ENCODE measurements at places on chromosomes 3 and 15.

DNA sequence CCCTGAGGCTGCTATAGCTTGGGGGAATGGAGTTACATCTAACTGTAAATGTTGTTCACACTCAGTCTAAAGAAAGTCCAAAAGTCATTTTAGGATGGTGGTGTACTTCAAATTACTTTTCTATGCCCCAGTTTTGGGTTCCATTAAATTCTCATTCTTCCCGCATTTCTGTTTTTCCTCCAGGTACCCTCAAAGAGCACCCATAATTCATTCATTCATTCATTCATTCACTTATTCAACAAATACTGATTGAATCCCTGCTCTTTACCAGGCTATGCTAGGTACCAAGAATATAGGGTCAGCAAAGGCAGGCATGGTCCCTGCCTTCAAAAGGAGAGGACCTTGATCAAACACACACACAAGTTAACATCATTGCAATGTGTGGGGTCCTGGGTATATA, 76.1 kb downstream of the CCNL1 start:
- no peak overlapping the region for H3K27ac ChIP-seq
- peaks cover 2% of the 10 kb centered on the region for H3K27me3 ChIP-seq
- peaks cover 26% of the 10 kb centered on the region for H3K4me1 ChIP-seq
- H3K4me3 ChIP-seq: no peak overlapping the region
- H3K36me3 ChIP-seq: no peaks in the 10 kb centered on the region

GRCh38 chr15:33119273-33119672, 75.2 kb downstream of the FMN1 start:
- H3K4me3 ChIP-seq: no peak overlapping the region
- H3K36me3 ChIP-seq: no peaks in the 10 kb centered on the region
- DNase-seq: no peak

- H3K27me3 ChIP-seq: no peaks in the 10 kb centered on the region
- H3K4me3 ChIP-seq: no peak overlapping the region
- H3K4me1 ChIP-seq: peaks cover 50% of the 10 kb centered on the region
- peak; percentile 35 for DNase-seq
- H3K27ac ChIP-seq: peak overlapping the region; percentile 94
Measured at GRCh38 chr3:46989146-46989810, 9.8 kb downstream of the NBEAL2 start.

- no peaks in the 10 kb centered on the region for H3K36me3 ChIP-seq
- H3K4me3 ChIP-seq: no peak overlapping the region
- H3K4me1 ChIP-seq: no peaks in the 10 kb centered on the region
Measured at GRCh38 chr15:31294067-31294466, 32.6 kb upstream of the KLF13 start.

DNA sequence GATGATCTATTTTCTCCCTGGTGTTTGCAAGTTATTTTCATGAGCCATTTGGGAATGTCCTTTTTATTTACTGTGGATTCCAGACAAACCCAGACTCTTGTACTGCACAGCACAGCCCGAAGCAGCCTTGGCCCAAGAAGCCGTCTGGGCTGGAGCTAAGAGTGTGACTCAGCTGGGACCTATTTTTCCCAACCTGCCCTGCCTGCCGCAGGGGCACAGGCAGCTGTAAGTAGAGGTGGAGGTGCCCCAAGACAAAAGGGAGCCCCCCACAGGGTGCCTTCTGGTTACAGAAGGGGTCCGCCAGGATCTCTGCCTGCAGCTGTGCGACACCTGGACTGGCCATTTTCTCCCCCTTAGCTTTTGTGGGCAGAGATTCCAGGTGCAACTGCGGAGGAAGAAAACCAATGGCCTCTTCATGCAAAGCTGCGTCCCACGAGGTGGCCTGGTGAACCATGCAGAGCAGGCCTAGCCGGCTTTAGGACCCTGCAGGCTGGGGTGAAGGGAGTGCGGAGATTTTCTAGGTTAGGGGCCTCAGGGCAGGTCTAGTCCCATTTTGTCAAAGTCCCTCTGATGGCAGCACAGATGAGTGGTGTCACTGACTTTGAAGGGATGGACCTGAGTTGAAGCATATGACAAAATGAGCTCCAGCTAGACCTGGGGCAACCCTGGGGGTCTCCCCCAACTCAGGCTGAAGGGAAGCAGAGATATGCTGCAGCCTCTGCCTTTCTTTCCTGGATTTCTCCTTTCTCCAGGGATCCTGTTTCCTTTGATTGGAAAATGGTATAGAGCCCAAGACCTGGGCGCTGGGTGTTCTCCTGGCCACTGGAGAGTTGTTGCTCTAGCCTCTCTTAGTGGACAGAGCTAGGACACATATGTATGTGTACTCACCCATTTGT, 131.2 kb downstream of the KLF13 start:
- H3K27me3 ChIP-seq: no peaks in the 10 kb centered on the region
- DNase-seq: no peak
- no peak overlapping the region for H3K27ac ChIP-seq

DNA sequence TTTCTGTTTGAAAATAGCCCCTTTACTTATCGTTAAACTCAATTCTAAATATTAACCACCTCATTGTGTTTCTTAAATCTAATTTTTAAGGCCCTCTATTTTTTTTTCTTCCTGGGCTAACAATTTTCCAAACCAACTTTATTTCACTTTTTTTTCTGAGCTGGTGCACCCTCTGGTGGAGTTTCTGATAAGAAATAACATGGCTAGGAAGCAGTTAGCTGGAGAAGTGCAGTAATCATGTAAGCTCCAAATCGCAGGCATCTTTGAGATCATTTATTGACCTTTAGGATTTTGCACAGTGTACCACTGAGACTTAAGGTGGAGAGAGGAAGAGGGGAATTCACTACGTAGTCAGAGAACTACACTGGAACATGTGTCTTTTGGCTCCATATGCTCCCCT, 6.4 kb downstream of the TMEM207 start:
- peaks cover 15% of the 10 kb centered on the region for H3K4me1 ChIP-seq
- H3K36me3 ChIP-seq: no peaks in the 10 kb centered on the region
- H3K4me3 ChIP-seq: no peak overlapping the region
- H3K27ac ChIP-seq: no peak overlapping the region
- H3K27me3 ChIP-seq: no peaks in the 10 kb centered on the region

- no peaks in the 10 kb centered on the region for H3K4me1 ChIP-seq
- H3K36me3 ChIP-seq: no peaks in the 10 kb centered on the region
- H3K27me3 ChIP-seq: no peaks in the 10 kb centered on the region
- no peak for DNase-seq
Measured at GRCh38 chr15:63000706-63001105, 41.8 kb upstream of the TPM1 start.

DNA sequence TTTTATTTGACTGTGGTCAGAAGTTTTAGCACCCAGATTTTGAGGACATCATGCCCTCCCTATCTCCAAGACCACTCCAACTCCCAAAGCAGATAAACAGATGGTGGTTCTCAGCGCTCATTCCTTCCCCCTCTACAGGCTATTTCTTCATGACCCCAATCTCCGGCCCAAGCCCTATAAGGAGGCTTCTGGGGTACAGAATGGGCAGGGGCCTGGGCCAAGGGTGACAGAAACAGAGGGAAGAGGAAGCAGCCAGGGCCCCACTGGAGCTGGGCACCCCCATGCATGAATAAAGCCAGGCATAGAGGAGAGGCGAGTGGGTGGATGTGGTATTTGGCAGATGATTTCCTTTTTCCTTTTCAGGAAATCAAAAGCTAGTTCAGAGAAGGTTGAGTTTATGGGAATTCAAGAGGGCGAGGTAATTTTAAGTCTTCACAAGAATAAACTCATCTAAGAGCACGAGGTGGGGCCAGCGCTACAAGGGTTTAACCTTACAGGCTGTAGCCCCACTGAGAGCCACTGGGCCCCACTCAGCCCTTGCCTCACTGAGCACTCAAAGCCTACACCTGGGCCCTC, 104.8 kb upstream of the HERC1 start:
- DNase-seq: no peak
- H3K27me3 ChIP-seq: no peaks in the 10 kb centered on the region
- H3K4me3 ChIP-seq: no peak overlapping the region
- no peak overlapping the region for H3K27ac ChIP-seq
- no peaks in the 10 kb centered on the region for H3K4me1 ChIP-seq

- no peak for DNase-seq
- H3K27ac ChIP-seq: no peak overlapping the region
- no peaks in the 10 kb centered on the region for H3K36me3 ChIP-seq
- no peak overlapping the region for H3K4me3 ChIP-seq
Measured at GRCh38 chr3:111999484-112000324, 982 bp downstream of the TAGLN3 start.

DNA sequence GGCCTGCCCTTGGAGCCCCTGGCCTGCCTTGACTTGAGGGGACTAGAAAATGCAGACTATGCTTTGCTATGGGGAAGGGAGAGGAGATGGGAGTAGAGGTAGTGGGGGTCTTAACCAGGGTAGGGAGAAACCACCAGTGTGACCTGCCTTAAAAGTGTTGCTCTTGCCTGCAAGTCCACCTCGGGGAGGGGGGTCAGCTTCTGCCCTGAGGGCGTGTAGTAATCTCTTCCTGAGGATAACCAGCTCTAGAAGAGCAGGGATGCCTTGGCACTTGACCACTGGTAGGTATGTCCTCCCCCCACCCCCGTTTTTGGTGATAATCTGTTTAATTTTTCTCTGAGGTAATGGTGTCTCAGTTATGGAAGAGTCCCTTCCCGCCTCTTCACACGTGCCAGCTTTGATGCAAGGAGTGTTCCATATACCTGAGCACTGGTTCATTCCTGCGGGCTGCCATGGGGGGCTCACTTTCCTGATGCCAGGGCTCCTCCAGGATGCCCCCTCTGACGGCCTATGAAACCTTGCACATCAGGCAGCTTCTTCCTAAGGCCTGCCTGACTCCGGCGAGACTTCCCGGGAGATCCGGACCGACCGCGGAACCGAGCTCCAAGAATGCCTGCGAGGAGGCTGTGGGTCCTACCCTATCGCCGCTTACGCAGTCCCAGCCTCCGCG, 780 bp upstream of the P4HTM start:
- peaks cover 9% of the 10 kb centered on the region for H3K36me3 ChIP-seq
- H3K4me3 ChIP-seq: peak overlapping the region; percentile 62
- H3K27me3 ChIP-seq: no peaks in the 10 kb centered on the region
- DNase-seq: no peak
